ENCODE measurements at places on chromosomes 16 and 17. TPM values are rescaled to one million over a fixed set of nuclear protein-coding genes. Genes with fewer than 3 reads are reported as not detected.

Gene KSR1
- 16.4 TPM for total RNA-seq

DNA sequence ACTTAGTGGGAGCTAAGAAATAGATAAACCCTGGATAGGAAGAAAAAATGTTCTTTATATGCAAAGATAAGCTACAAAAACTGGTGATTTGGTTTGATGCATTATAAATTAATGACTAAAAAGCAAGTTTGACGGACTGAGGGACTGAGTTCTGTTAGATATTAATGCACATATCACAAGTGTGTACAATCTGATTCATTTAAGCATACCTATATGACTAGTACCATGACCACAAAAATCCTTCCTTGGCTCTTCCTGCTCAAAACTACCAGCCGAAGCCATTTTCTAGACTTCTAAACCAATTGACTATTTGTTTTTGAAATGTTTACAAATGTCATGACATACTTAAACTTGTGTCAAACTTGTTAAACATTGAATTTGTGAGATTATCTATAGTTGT is 374.5 kb upstream of the MON1B start:
- no peak overlapping the region for H3K27ac ChIP-seq
- no peaks in the 10 kb centered on the region for H3K27me3 ChIP-seq
- no peaks in the 10 kb centered on the region for H3K4me1 ChIP-seq
- no peak for DNase-seq

DNA sequence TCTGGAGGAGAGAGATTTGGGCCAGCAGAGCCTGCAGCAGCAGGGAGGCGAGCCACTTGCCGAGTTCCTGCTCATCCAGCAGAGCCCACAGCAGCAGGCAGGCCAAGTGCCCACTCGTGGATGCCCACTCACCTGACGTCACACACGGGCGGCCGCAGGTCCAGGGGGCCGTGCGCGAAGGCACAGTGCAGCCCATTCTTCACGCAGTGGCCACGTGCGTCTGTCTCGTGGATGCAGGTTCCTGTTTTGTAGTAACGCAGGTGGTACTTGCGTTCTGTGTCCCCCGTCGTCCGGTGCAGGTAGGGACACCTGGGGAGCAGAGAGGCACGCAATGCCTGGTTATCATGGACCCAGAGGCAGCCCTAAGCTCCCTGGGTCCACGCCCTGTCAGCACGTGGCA is 11.5 kb downstream of the UNKL start:
- no peak for DNase-seq
- no peaks in the 10 kb centered on the region for H3K36me3 ChIP-seq
- no peaks in the 10 kb centered on the region for H3K27me3 ChIP-seq
- no peak overlapping the region for H3K4me3 ChIP-seq
- no peak overlapping the region for H3K27ac ChIP-seq
- peaks cover 3% of the 10 kb centered on the region for H3K4me1 ChIP-seq

DNA sequence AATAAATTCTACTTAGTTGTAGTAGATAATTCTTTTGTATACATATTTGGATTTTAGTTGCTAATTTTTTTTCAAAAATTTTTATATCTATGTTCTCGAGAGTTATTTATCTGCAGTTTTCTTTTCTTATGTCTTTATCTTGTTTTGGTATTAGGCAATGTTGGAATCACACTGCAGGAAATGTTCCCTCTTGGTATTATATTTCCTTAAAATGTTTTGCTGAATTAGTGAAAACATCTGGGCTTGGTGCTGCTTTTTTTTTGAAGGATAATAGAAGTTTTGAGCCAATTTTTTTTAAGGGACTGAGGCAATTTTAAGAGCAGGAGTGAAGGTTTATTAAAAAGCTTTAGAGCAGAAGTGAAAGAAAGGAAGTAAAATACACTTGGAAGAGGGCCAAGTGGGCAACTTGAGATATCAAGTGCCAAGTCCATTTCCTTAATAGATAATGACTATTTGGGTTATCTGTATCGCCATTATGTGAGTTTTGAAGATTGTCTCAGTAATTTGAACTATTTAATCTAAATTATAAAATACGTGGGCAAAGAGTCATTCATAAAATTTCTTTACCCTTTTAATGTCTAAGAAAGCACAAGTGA is 1390.1 kb upstream of the CDH8 start:
- no peaks in the 10 kb centered on the region for H3K27me3 ChIP-seq
- H3K36me3 ChIP-seq: no peaks in the 10 kb centered on the region
- H3K4me1 ChIP-seq: no peaks in the 10 kb centered on the region

DNA sequence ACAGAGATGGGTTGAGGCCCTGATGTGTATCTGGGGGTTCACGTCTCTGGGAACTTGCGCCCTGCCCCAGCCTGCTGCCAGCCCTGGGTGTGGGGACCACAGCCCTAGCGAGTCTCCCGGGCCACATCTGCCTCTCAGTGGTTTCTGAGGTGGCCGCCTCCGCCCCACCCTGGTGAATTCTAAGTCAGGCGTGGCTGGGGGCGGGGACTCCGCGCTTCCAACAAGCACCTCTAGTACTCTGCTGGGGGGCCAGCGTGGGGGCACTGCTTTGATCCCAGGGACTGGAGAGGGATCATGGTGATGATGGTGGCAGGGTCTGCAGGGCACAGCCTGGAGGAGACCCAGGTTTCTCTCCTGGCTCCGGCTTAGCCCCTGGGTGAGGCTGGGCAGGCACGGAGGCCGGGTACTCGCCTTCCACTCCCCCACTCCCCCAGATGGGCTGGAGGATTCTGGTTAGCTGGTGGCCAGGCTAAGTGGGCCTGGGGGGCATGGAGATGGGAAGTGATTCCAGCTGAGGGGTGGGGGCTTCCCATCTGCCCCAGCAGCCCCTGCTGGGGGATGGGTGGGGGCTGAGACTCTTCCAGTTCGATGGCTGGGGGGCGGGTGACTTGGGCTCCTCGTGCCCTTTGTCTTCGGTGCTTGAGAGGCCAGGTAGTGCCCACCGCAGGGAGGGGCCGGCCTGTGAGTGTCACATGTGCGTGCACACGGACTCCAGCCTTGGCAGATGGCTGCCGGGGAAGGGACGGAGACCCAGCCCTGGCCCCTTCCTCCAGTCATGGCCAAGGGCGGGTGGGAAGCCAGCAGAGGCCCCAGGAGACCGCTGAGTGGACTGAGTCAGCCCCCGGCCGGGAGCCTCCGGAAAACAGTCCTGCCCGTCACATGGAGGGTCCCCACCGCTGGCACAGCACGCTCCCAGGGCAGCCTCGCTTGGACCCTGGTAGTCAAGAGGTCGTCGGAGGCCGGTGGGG is 3.9 kb downstream of the GLIS2 start:
- no peak for DNase-seq
- H3K36me3 ChIP-seq: no peaks in the 10 kb centered on the region
- no peak overlapping the region for H3K4me3 ChIP-seq
- H3K27ac ChIP-seq: no peak overlapping the region
- H3K27me3 ChIP-seq: peaks cover 7% of the 10 kb centered on the region
- H3K4me1 ChIP-seq: peaks cover 36% of the 10 kb centered on the region

DNA sequence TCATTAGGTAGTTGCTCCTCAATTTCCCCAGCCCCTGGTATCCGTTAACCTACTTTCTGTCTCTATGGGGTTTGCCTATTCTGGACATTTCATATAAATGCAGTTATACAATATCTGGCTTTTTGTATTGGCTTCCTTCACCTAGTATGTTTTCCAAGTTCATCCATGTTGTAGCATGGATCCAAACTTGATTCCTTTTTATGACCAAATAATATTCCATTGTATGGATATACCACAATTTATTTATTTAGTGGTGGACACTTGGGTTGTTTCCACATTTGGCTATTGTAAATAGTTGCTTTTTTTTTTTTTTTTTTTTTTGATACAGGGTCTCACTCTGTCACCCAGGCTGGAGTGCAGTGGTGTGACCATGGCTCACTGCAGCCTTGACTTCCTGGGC is 15.9 kb downstream of the EPN2 start:
- no peak overlapping the region for H3K27ac ChIP-seq
- no peak for DNase-seq
- H3K27me3 ChIP-seq: no peaks in the 10 kb centered on the region
- H3K4me1 ChIP-seq: peaks cover 6% of the 10 kb centered on the region

GRCh38 chr17:11029791-11030190 is 191.9 kb upstream of the PIRT start:
- H3K27me3 ChIP-seq: no peaks in the 10 kb centered on the region
- no peak overlapping the region for H3K4me3 ChIP-seq
- no peaks in the 10 kb centered on the region for H3K36me3 ChIP-seq
- no peaks in the 10 kb centered on the region for H3K4me1 ChIP-seq

DNA sequence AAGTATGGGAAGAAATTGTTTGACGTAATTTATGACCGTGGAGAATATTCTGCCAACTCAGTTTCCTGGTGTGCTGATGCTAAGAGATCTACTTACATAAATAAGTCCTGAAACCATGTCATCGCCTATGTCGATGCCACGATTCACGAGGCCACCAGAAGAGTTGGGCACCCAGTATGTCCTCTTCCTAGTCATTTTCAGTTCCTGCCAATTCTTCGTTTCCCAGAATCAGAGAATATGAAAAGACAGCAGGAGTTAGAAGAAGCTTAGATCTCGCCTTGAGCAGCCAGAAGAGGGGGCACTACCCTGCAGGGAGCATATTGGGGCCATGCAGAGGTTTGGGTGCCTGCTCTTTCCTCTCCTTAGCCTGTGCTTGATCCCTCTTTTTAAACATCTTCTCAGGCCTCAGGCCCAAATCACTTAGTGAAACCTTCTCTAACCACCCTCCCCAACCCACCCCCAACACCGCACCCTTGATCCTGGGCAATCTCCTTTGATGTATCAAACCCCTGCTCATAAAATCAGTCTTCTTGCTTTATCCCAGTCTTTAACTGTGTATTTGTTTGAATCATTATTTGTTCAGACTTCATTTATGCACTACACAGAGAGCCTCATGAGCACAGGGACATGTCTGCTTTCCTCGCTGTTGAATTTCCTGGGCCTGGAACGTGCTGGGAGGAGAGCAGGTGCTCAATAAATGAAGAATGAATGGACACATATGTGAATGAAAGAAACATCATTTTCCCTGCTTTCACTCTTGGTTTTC is 12.2 kb upstream of the LONP2 start:
- H3K4me1 ChIP-seq: no peaks in the 10 kb centered on the region
- no peak overlapping the region for H3K4me3 ChIP-seq
- no peaks in the 10 kb centered on the region for H3K27me3 ChIP-seq

GRCh38 chr17:72359274-72359673 is 238.5 kb downstream of the SOX9 start:
- H3K27me3 ChIP-seq: no peaks in the 10 kb centered on the region
- no peak overlapping the region for H3K4me3 ChIP-seq
- H3K4me1 ChIP-seq: peaks cover under 1% of the 10 kb centered on the region
- no peak for DNase-seq
- H3K27ac ChIP-seq: no peak overlapping the region
